ENCODE measurements at places on chromosomes 3 and 15.

DNA sequence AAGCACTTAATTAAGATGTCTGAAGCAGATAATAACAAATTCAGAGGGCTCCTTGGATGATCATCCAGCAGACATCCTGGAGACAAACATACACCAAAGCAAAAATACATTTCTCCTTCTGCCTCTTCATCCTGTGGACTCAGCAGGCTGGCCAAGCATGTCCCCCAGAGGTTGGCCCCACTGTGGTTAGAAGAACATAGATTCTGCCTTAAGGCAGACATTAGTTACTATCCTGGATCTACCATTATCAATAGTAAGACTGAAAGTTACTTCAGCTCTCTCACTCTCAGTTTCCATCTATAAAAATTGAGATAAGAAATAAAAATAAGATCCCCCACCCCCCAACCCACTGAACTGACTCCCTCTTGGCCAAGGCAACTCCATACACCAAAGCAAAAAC is 28.6 kb upstream of the TGFBR2 start:
- DNase-seq = no peak

DNA sequence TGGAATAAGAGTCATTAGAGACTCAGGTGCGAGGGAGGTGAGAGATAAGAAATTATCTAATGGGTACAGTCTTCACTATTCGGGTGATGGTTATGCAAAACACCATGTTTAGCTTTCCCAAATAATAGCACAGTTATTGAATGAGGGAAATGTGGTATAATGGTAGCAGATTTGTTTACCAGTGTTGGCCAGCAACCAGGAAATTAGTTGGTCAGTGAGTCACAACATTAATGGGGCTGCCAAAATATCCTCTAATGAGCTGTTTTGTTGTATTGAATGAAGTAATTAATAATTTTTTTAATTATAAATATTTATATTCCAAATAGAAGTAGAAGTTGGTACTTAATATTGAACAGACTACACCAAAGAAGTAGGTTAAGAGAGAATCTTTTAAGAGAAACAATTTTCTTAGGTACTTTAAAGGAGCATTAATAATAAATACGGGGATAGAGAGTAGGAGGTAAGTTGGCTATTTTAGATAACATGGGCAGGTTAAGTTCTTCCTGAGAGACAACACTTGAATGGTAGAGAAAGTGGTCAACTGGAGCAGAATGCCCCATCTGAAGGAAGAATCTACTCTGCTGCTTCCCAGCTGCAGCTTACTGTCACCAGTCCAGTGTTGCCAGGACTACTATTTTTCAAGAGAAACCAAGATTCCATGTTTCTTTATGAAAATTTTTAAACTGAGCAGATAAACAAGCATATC is 218.8 kb downstream of the UBE2E2 start:
- no peak for DNase-seq

DNA sequence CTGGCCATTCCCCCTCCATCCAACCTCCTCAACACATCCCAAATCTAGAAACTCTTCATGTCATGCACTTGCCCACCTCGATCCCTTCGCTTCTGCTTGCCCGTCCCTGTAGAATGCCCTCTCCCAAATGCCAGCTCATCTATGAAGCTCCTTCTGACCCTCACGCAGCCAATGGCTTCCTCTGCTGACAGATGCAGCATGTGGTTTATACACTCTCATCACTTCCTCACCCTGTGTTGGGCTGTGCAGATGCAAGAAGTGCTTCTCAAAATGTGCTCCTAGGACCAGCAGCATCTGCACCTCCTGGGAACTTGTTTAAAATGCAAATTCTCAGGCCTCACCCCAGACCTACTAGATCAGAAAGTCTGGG is 51.7 kb downstream of the SEMA5B start:
- DNase-seq = no peak

- no peak for DNase-seq
Observed at GRCh38 chr3:156323466-156323865, 203.1 kb downstream of the KCNAB1 start.

GRCh38 chr15:42384597-42384996 is 25.3 kb downstream of the CAPN3 start:
- DNase-seq = no peak

DNA sequence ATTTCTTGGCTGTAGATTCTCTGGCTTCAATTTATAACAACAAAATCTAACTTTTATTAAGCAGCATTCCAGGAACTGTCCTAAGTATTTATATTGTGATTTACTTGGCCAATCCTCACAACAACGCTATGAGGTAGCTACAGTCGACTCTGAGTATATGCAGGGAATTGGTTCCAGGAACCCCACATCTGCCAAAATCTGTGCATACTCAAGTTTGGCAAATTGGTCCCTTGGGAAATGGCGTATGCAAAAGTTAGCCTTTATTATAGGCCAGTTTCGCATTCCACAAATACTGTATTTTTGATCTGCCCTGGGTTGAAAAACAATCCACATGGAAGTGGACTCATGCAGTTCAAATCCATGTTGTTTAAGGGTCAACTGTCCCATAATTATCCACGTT is 53.9 kb downstream of the RAP2B start:
- DNase-seq = no peak

GRCh38 chr3:32603064-32603463 is 32.4 kb upstream of the DYNC1LI1 start:
- no peak for DNase-seq

DNA sequence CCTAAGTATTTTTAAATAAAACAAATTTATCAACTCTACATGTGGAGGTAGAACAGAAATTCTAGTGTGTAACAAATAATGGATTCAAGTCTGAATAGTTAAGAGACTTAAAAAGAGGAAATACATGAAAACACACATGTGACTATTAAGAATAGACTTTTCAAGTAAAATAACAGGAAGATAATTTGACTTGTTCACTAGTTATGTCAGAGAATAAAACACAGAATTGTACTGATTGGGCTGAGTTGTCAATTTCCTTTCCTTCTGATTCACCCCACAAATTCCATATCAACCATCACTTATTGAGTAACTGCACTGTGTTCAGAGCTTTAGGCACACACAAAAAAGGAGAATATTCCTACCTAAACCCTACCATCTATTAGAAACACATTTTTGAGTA is 557.2 kb downstream of the TUSC7 start:
- no peak for DNase-seq

- DNase-seq = no peak
Observed at GRCh38 chr15:100761290-100761935, 118.2 kb upstream of the ALDH1A3 start.
